Stimulated activated CD4-positive, alpha-beta T cell treated with anti-CD3 and anti-CD28 coated beads, Interleukin-2, amount 100 ng/mL, for 24 hours (primary cell): ENCODE measurements at places on chromosomes 1 and 21.
A peak's percentile ranks its signal among the peaks of the same experiment; 100 is the strongest.

DNA sequence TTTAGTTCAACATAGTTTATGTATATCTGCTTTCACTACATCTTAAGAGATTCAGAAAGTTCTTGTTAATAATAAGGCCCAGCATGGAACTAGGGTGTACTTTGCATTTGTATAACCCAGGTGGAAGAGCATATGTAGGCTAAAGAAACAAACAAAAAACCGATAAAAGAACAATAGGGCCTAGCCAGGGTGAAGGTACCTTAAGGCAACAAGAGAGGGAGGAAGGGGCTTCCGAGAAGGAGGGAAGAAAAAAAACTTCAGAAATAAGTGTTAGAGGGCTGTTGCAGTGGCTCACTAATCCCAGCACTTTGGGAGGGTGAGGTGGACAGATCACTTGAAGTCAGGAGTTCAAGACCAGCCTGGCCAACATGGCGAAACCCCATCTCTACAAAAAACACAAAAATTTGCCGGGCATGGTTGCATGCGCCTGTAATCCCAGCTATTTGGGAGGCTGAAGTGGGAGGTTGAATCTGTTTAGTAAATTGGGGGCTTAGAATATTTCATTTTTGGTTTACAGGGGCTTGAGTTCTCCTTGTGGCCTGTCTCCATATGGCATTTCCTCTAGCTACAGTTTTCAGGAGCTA lies 4.7 kb upstream of the SPATA45 start:
- DNase-seq = no peak

- no peak for DNase-seq
These were observed 1.4 kb upstream of the CACNA1S start for GRCh38 chr1:201113451-201114244.

DNA sequence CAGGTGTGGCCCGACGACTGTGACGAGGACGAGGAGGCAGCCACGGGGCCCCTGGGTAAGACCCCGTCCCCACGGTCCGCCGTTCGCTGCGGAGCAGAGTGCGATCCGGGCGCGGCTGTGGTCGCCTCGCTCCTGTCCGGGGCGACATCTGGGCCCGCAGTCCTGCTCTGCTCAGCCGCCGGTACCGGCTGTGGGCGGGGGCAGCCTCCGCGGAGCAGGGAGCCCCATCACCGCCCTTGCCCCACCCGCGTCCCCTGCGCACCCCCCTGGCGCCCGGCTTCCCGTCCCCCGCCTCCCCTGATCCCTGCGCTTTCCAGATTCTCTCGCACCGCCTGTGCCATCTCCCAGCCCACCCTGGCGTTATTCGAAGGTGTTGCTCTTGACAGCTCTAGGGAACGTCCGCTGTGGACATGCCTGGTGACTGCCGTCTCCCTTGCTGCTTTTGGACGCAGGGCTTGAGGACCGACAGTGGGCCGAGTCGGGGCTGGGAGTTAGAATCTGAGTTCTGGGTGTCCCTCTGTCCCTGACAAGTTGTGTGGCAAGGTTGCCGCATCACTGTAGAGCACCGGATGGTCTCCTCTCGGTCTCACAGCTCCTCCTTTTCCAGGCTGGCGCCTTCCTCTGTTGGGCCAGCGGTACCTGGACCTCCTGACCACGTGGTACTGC lies 596 bp downstream of the TOR3A start:
- DNase-seq = peak; percentile 31

- DNase-seq = no peak
These were observed 646.3 kb downstream of the KIF26B start for GRCh38 chr1:245800901-245801605.

DNA sequence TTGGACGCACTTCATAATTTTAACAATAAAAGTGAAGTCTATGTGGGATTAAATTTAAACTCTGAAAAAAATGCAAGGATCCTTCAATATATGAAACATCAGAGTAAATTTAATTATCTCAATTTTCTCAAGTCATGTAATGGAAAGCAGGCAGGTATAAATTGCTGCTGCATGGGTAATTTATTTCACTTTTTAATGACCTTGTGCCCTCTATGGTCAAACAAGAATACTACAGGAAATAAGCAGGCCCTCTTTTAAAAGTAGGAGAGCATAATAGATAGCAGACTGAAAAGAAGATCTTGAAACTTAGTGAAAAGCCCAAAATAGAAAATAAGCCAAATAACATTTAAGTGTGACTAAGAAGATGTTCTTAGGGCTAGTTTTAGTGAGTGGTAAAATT lies 22.9 kb downstream of the BCAS2 start:
- no peak for DNase-seq

- no peak for DNase-seq
These were observed 19.2 kb upstream of the SLC44A5 start for GRCh38 chr1:75630004-75630594.

DNA sequence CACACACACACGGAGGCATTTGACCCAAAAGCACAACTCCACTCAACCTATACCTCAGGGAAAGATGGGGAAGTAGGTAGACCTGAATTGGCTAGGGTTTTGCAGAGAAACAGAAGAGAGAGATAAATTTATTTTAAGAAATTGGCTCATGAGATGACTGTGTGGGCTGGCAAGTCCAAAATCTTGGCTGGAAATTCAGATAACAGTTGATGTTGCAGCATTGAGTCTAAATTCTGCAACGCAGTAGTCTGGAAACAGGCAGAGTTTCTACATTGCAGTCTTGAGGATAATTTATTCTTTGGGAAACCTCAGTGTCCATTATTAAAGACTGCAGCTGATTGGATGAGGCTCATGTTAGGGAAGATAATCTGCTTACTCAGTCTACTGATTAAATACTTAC lies 4.3 kb upstream of the LCE2B start:
- no peak for DNase-seq

- no peak for DNase-seq
These were observed 6.0 kb upstream of the TRAPPC10 start for GRCh38 chr21:44006017-44006619.

DNA sequence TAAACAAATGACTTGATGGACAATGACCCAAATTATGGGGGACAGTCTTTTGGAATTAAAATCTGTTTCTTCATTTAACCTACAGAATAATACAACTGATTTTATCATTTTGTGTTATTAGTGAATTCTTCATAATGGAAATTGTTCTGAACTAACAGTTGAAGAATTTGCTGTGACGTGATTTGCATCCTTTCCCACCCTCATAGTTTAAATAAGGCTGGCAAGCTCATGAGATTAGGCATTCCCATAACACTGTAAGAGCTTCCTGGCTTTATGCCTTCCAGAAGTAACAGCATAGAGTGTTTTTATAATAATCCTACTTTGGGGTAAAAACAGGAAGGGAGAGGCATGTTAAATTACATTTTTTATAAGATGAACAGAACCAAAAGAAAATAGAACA lies 95.7 kb downstream of the ATP6V1G3 start:
- no peak for DNase-seq

DNA sequence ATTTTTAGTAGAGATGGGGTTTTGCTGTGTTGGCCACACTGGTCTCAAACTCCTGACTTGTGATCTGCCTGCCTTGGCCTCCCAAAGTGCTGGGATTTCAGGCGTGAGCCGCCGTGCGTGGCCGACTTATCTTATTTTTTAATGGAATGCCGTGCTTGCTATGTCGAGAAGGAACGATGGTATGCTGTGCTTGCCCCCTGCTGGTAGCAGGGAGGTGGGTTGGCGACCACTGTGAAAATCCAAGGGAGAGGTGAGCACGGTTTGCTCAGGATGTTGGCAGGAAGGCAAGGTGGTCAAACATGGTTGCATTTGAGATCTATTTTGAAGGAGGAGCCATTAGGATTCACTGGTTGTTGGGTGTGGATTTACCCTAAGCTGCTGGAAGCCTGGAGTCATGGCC lies 45.8 kb upstream of the RCC2 start:
- DNase-seq = peak; percentile 10

DNA sequence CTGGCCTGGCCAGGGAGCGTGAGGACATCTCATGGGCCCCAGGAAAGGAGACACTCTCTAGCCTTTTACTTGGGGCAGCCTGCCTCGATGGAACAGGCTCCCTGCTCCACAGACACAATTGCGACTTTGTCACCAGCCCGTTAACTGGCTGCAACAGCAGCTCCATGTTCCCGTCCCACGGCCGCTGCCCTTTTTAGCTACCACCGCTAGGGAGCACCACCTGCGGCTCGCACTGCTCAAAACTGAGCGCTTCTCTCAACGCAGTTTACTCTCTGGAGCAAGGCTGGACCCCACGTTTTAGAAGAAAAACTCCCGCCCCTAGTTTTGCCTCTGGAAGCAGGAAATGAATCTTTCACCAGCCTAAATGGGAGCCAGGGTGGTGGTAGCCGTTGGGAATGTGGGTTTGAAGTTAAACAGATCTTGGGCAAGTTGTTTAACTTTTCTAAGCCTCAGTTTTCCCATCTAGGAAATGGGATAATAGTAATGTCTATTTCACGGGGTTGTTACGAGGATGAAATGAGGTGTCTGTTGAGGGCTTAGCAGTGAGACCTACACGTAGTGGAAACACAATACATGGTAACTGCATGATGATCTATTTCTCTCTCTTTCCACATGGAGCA lies 3.5 kb upstream of the LRRC38 start:
- DNase-seq = peak; percentile 28

GRCh38 chr1:225919906-225920305 lies 4.1 kb downstream of the PYCR2 start:
- no peak for DNase-seq

GRCh38 chr1:226443033-226443432 lies 35.1 kb upstream of the PARP1 start:
- no peak for DNase-seq

GRCh38 chr21:45498646-45499000 lies 43.6 kb downstream of the SLC19A1 start:
- no peak for DNase-seq

DNA sequence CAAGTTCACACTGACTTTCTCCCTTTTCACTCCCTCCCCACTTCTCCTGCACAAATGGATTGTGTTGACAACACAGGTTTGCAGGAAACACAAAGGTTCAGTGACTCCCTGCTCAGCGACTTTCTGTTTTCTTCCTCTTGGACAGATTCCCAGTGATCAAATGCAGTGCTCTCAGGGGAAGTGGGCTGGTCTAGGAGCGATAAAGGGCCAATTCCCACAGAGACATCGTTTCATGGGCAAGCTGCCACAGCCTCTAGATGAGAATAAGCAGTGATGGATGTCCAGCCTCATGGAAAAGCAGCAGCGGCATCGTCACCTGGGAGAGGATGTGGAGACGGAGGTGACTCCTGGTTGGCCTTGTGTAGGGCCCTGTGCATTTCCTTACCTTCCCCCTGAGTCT lies 30.6 kb downstream of the FYB2 start:
- DNase-seq = no peak

DNA sequence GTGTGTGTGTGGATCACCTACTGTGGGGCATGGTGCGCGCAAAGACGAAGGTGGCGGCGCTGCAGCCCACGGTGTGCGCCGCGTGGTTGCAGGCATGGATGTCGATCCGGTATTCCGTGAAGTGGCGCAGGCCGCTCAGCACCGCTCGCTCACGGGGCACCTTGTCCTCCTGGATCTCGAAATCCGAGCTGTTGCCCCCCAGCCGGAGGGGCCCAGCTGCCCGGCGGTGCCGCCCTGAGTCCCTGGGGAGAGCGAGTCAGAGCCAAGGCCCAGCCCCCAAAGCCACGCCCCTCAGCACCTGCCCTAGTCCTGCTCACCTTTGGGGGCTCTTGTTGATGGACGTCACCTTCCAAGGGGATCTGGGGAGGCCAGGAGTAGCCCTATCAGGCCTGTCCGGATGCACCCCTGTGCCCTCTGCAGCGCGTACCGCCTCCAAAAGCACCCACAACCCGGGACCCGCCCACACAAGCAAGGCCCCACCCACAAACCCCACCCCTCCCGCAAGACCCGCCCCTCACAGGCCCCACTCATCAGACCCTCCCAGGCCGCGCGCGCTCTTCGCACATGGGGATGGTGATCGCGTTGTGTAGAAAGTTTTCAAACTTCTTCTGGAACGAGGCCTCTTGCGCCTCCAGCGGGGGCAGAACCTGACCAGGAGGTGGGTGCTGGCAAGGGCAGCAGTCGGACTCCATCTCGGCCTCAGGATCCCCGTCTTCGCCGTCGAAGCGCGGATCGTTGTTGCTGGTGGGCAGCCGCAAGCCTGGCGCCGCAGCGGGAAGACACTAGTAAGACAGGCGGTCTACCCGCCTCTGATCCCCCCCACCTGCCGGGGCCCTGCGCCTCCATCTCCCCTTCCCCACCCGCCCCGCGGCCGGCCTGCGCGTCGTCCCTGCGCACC lies 13.6 kb downstream of the INSRR start:
- DNase-seq = peak; percentile 30

GRCh38 chr21:43021756-43022600 lies 47.6 kb downstream of the PKNOX1 start:
- DNase-seq = no peak

GRCh38 chr1:118821801-118822200 lies 166.3 kb downstream of the TBX15 start:
- DNase-seq = no peak

GRCh38 chr1:186793582-186793927 lies 35.2 kb upstream of the PLA2G4A start:
- no peak for DNase-seq
